A673 (cell line): ENCODE measurements at places on chromosomes 4 and X. TPM values are rescaled to one million over a fixed set of nuclear protein-coding genes. Genes with fewer than 3 reads are reported as not detected.

- no peaks in the 10 kb centered on the region for H3K4me1 ChIP-seq
- peak overlapping the region; percentile 61 for H3K4me3 ChIP-seq
- H3K27me3 ChIP-seq, result no peaks in the 10 kb centered on the region
- no peaks in the 10 kb centered on the region for H3K36me3 ChIP-seq
- DNase-seq, result no peak
- peak overlapping the region; percentile 85 for H3K27ac ChIP-seq
Measured at GRCh38 chrX:72180539-72180938, 1.0 kb upstream of the PIN4 start.

DNA sequence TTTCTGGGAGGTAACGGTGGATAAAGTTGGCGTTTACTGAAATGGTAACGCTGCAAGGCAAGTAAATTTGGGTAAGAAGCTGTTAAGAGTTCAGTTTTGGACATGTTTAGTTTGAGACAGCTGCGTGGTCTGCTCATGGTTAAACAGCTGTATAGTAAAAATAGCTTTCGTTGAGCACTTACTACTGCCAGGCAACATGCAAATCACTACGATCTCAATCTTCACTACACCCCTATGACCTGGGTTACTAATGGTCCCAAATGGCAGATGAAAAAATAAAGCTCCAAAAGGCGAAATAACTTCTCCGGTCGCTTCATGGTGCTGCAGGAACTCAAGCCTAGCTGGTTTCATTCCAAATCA is 22.2 kb downstream of the FABP2 start:
- peak overlapping the region; percentile 62 for H3K4me3 ChIP-seq
- DNase-seq, result peak; percentile 1
- H3K27me3 ChIP-seq, result no peaks in the 10 kb centered on the region
- peak overlapping the region; percentile 51 for H3K27ac ChIP-seq
- H3K4me1 ChIP-seq, result peaks cover 10% of the 10 kb centered on the region

DNA sequence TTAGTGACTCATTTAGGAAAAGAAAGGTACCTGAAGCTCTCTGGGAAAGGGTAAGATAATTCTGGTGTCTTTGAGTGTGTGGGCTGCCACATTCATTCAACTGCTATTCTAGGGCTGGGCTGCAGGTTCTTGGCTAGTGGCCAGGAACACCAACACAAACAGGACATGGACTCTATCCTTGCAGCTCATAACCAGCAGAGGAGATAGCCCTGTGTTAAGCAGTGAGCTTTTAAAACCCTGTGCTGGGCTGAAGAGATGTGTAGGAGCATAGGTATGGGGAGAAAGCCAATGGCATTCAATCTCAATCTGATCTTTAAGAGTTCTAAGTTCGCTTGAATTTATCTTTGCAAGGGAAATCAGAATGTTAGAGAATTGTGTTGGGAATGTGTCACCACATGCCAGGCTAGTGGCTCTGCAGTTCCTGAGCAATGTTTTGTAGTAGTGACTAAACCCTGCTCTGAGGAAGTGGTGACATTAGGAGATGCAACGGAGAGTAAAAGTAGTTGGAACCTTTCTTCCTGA is 39.2 kb downstream of the SGMS2 start:
- H3K4me3 ChIP-seq, result no peak overlapping the region
- no peaks in the 10 kb centered on the region for H3K36me3 ChIP-seq
- DNase-seq, result peak; percentile 24

DNA sequence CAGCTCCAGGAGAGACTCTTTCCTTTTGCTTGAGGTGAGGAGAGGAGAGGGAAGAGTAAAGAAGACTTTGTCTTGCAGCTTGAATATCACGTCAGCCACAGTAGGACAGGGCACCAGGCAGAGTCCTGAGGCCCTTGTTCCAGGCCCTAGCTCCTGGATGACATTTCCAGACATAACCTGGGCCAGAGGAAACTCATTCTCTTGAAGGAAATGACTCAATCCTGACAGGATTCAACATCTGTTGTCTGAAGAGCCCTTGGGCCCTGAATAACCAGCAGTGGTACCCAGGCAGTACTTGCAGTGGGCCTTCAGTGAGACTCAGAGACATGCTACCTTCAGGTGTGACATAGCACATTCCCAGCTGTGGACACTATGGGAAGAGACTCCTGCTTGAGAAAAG is 62.8 kb downstream of the FGF16 start:
- no peak overlapping the region for H3K4me3 ChIP-seq
- H3K27ac ChIP-seq, result no peak overlapping the region
- no peak for DNase-seq
- H3K4me1 ChIP-seq, result peaks cover 7% of the 10 kb centered on the region
- H3K36me3 ChIP-seq, result peaks cover 12% of the 10 kb centered on the region

The RHOXF1 gene
- total RNA-seq, result not detected in 2 replicates
